NCI-H1048 (cell line): ENCODE measurements at places on chromosomes 3 and 15.
A peak's percentile ranks its signal among the peaks of the same experiment; 100 is the strongest.

DNA sequence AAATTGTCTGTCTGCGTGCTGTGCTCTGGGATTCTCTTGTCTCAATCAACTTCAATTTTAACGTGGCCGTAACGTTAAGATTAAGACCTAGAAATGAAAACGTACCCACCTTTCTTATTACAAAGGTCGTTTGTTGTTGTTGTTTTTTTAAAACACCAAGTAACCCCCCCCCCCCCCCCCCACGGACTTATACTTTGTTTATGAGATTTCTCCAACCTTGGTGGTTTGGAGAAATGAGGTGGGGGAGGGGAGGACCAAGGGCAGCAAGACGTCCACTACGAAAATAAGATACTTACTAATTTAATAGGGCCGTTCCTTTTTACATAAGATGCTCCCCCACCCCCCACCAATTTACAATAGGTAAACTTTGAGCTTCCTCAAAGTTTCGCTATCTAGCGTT, 244.4 kb upstream of the TOPAZ1 start:
- DNase-seq, result no peak

DNA sequence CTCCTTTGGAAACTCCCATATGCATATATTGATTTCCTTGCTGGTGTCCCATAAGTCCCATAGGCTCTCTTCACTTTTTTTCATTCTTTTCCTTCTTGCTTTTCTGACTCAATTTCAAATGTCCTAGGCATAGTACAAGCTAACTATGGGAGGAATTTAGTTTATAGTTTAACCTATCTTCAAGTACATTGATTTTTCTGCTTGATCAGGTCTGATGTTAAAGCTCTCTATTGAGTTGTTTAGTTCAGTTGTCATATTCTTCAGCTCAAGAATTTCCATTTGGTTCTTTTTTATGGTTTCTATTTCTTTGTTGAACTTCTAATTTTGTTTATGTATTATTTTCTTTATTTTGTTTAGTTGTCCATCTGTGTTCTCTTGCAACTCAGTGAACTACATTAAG, 121.3 kb upstream of the MNS1 start:
- no peak for DNase-seq

- DNase-seq, result no peak
Measured at GRCh38 chr3:26484140-26484539, 138.4 kb upstream of the LRRC3B start.

GRCh38 chr3:138205527-138205926, 18.4 kb downstream of the ARMC8 start:
- no peak for DNase-seq

DNA sequence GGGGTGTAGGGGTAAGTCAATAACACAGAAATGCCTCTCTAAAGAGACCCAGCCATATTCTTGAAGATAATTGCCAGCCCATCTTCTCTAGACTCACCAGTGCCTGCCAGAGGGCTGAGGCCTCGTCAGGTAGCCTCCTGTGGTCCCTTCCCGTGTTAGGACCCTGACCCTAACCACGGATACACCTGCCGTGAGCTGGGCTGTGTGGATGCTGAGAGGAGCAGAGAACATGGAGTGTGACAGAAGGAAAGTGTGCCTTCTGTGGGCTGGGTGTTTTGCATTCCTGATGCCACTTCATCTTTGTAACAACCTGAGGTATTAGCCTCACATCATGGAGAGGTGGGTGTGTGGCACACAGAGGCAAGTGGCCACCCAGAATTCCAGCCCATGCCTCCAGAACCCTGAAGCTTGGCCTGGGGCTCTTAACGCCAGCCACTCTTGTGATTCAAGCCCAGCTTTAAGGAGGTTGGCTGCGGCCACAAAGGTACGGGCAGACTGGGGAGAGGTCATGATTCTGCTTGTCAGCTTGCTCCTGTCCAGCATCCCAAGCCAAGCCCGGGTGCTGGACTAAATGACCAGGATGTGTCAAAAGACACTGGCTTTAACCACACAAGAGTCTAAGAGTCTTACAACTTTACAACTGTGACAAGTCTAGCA, 21.1 kb upstream of the ABTB1 start:
- no peak for DNase-seq

DNA sequence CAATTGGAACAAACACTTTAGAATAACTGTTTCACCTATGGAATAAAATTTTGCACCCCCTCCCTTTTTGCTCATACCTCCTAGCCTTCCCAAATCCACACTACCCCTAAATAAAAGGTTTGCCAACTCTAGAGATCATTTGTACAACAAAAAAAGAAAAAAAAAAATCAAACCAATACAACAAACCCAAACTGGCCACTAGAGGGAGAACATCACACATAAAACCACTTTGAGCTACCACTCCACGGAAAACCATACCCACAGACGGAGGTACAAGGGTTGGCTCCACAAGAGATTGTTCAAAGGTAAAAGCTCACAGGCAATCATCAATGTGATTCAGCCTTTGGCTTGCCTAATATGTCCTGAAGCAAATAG, 47.6 kb downstream of the SETMAR start:
- DNase-seq, result peak; percentile 14

DNA sequence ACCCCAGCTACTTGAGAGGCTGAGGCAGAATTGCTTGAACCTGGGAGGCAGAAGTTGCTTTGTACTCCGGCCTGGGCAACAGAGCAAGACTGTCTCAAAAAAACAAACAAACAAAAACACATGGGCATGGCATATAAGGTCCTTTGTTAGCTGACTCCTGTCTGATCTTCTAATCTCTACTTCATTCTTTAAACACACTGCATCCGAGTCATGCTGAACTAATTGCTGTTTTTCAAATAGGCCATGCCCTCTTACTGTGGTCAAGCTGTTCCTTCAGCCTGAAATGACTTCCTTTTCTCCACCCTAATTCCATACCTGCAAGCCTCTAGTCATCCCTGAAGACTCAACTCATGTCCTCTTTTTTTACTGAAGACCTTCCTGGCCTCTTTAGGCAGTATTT, 22.3 kb upstream of the SLMAP start:
- no peak for DNase-seq

DNA sequence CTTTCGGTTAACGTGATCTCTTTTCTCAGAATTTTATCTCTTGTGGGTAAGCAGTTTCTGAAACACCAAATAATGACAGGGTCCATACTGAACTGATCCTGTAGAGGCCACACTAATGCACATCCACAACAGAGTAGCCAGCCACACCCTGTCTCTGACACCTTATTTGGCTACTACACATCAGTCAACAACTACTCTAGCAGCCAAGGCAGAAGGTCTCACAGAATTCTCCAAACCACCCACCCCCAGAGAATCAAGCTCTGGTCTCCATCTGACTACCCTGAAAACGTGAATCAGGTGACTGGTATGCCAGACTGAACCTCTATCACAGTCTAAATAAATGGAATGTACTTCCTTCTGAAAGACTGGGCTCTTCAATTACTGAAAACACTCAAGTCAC, 38.0 kb downstream of the EDC3 start:
- no peak for DNase-seq

- DNase-seq, result no peak
Measured at GRCh38 chr15:81301815-81302399, 22.0 kb downstream of the STARD5 start.

DNA sequence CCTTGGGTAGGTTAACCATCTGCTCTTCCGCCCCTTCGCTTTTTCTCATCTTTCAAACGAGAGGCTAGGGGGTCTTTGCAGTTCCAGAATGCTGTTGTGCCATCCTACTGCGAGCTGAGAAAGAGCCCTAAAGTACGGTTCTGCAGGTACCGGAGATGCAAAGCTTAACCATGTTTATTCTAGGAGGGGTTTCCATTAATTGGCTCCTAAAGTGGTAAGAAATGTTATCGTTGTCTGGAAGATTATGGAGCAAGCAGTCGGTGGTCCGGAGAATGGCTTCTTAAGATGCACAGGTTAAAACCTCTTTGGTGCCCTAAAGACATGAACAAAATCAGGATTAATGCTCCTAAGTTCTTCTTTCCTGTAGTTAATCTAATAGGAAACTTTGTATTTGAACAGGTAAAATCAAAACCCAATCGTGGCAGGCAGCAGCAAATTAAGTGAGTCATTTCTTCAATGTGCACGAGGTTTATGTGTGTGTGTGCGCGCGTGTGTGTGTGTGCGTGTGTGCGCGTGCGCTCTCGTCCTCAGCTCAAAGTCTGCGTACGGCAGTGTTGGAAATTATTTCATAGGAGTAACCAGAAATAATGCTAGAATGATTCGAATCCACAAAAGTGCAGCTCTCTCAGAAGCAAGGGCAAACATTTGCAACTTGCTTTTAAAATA, 772 bp downstream of the FAM81A start:
- no peak for DNase-seq

DNA sequence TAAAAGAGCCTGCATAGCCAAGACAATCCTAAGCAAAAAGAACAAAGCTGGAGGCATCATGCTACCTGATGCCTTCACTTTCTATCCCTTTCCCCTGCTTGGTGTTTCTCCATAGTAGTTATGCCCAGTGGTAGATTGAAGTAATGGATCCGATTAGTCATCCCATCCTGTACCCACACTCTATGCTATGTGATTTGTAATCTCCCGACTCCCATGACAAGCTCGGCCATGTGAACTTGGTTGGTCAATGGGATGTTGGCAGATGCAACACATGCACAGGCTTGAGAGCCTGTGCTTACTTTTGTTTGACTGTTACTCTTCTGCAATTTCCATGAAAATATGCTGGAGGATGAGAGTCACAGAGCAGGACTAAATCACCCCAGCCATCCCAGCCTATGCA, 334.9 kb upstream of the DPH6 start:
- DNase-seq, result no peak

DNA sequence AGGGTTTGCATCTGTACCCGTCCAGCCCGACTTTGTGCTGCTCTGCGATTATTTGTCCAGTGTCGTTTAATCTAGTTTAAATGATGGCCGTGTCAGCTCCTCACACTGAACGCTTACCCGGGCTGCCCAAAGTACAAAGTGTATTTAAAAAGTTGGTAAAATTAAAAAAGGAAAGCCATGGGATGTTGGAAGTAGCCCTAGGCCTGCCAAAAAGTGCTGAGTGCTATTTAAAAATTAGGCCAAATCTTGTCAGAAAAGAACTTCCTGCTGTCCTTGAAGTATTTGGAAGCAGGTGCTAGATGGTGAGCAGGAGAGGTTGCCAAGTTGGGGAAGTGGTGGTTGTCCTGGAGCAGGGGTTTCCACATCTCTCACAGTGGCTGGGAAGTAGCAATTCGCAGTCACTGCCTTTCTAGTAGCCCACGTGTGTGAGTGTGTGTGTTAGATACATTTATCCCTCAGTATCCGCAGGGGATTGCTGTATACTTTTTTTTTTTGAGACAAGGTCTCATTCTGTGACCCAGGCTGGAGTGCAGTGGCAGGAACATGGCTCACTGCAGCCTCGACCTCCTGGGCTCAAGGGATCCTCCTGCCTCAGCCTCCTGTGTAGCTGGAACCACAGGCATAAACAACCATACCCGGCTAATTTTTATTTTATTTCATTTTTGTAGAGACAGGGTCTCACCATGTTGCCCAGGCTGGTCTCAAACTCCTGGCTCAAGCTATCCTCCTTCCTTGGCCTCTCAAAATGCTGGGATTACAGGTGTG, 664 bp downstream of the PPCDC start:
- no peak for DNase-seq

DNA sequence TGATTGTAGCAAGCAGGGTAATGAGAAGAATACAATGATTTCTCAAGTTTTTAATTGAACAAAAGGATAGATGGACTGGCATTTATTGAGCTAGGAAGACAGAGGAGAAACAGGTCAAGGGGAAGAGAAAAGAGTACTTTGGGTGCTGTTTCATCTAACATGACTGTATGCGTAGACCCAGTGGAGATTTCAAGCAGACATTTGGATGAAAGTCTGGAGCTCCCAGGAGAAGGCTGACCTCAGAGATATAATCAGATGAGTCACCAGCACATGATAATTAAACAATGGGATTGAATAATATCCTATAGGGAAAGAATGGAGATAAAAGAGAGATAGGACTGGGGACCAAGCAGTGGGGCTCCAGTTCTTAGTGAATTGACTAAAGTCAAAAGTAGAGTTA, 194.9 kb downstream of the ARRDC4 start:
- DNase-seq, result no peak

DNA sequence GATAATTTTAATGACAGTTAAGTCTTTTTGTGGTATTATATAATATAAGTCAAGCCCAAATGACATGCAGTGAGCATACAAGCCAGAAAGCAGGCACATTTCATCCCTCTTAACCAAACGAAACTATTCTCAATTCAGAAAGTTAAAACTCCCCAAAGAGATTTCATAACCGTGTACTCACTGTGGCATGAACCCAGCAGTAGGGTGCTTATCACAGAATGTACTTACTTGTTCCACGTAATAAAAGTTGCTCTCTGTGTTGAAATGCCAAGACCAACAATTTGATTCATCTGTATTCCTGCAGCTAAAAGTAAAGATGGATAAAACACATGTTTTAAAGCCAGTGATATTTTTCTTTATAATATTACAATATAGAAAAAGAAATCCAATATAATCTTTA, 12.1 kb downstream of the GK5 start:
- DNase-seq, result no peak

- DNase-seq, result no peak
Measured at GRCh38 chr3:159340877-159341500, 539.1 kb downstream of the MFSD1 start.

DNA sequence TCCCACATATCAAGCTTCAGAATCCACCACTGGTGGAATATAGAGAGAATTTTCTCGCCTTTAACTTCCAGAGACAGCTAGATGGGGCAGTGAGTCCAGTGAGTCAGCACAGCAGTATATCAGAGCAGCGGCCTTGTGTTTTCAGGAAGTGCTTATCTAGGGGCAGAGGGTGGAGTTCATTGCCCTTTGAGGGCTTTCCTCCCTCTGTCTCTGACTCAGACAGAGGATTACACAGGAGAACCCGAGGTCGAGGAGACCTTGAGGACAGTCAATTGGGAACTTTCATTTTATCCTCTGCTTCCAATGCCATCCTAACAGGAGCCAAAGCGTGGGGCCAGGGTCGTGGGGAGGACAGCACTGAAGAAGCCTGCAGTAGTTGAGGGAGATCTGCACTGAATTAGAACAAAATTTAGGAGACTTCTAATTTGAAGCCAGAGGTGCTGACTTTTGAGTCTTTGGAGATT, 109.6 kb upstream of the UMPS start:
- DNase-seq, result no peak

DNA sequence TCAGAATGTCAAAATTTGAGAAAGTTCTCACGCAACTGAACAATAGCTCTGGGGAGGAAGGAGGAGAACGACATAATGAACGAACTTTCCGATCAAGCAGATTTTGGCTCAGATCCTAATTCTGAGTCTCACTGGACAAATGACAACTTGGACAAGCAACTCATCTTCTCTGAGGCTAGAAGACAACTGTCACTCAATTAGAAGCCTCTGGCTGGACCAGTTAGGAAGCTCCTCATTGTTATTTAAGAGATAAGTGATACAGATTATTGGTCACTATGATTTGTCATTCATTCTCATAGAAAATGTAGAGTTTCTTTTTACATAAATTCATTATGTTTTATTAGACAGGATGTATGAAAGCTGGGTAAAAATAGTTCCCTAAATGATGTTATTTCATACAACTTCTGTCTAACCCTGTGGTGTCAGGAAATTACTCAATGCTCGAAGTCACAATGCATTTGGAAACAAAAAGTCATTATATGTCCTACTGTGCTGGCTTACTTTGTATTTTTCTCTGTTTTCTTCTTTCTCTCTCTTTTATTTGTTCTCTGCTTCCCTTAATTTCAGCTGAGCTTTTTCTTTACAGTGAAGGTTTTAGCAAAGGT, 11.0 kb upstream of the C3orf49 start:
- no peak for DNase-seq
